ENCODE measurements at places on chromosomes 16 and 17.

DNA sequence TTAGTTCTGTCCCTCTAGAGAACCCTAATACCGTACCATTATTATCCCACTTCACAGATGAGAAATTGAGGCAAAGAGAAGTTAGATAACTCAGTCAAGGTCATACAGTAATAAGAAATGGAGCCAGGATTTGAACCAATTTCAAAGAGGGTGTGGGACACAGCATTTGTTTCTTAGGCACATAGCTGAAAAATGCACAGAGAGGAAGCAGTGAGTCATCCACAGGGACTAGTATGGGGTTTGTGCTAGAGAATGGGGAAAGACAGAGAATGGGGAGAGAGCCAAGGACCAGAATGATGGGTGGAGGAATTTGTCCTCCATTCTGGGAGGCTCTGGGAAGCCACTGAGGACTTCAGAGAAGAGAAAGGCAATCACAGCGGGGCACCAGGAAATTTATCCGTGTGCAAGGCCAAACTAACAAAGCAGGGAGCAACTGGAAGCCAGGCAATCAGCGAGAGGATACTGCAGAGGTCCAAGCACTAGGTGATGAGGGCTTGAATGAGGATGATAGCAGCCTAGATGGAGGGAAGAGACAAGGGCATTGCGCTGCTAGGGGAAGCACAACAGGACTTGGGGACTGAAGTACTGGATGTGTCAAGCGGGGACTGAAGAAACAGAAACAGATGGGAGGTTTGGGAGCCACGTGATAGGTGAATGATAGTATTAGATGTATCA lies 78.1 kb upstream of the ZFHX3 start:
- DNase-seq, result no peak

GRCh38 chr17:28105501-28105900 lies 63.0 kb downstream of the NLK start:
- DNase-seq, result no peak

DNA sequence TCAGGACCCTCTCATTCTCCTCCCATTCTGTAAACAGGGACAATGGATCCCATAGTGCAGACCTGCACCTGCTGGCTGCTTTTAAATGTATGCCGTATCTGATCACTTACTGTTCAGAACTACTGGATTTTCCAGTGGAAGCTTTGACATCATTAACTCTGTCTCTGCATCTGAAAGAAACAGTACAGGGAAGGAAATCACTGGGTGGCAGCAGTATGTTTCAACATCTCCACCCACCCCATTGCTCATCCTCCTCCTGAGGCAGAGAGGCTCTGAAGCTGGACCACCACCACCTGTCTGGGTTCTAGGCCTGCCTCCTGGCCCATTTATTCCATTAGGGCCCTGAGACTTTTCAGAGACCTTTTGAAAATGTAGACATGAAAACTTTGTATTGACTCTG lies 2.6 kb downstream of the CCL15 start:
- no peak for DNase-seq

DNA sequence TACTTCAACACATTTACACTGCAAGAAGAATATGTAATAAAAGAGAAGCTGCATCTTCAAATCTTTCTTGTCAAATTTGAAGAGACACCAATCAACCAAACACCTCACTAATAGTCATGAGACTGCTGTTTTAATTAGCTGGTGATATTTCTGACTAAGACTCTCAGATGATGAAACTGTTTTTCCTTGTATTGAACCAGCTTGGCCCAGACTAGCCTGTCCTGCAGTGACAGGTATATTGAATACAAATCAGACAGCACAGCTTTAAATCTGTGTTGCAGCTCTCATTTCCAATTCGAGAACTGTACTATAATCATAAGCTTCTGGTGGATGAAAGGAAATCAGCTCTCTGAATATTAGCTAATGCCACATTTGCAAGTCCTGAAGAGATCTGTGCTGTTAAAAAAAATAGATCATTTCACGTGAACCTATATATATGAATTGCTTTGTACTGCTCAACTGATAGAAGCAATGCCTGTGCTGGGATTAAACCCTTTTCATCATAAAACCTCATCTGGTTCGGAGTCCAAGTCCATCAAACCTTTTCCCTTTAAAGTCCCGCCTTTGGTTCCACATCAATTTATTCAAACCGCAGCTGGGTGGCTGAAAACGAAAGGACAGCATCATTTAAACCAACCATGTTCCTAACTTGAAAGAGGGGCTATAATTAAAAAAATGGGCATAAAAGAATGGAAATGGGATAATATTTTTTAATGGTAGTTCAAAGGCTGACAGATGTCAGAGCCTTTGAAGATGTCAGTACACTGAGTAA lies 306.2 kb downstream of the CEP112 start:
- no peak for DNase-seq

GRCh38 chr17:36979565-36979941 lies 30.8 kb downstream of the AATF start:
- no peak for DNase-seq

DNA sequence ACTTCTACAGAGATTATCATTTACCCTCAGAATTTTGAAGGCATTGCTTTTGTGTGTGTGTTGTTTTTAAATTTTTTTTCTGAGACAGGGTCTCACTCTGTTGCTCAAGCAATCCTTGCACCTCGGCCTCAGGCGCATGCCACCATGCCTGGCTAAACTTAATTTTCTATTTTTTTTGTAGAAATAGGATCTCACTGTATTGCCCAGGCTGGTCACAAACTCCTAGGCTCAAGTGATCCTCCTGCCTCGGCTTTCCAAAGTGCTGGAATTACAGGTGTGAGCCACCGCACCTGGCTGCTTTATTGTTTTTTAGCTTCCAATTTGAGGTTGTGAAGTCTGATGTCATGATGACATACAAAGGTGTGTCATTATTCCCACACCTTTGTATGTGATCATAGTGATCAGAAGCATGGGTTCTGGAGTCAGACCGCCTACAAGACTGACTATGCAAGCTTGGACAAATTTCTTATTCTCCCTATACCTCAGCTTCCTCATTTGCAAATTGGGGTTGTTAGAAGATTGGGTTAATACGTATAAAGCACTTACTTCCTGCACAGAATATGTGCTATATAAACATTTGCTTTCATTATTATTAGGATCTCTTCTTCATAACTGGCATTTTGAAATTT lies 5.8 kb downstream of the SEPHS2 start:
- no peak for DNase-seq

DNA sequence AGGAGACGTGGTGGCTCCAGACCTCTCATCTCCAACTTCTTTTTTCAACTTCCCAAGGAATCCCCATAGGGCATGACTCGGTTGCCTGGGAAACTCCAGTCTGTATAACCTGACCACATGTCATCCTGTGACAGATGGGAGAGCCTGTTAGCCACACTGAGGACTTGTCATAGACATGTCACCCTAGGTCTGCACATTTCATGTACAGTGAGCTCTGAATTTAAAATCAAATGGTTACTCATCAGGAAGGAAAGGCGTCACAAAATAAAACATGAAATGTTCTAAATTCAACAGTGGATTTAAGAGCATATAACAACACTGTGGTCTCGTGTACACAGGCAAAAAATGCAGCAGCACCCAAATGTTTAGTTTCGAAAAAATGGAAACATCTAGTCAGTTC lies 22.2 kb upstream of the ADAMTS18 start:
- DNase-seq, result no peak

GRCh38 chr17:76993651-76994050 lies 125.4 kb downstream of the MGAT5B start:
- DNase-seq, result no peak

- DNase-seq, result no peak
Observed at GRCh38 chr16:23394141-23394831, 58.7 kb downstream of the COG7 start.

Data from activated naive CD8-positive, alpha-beta T cell treated with anti-CD3 and anti-CD28 coated beads, Interleukin-2, amount 50 U/mL, for 16 hours (primary cell).